ENCODE measurements at places on chromosomes 1 and 21.

DNA sequence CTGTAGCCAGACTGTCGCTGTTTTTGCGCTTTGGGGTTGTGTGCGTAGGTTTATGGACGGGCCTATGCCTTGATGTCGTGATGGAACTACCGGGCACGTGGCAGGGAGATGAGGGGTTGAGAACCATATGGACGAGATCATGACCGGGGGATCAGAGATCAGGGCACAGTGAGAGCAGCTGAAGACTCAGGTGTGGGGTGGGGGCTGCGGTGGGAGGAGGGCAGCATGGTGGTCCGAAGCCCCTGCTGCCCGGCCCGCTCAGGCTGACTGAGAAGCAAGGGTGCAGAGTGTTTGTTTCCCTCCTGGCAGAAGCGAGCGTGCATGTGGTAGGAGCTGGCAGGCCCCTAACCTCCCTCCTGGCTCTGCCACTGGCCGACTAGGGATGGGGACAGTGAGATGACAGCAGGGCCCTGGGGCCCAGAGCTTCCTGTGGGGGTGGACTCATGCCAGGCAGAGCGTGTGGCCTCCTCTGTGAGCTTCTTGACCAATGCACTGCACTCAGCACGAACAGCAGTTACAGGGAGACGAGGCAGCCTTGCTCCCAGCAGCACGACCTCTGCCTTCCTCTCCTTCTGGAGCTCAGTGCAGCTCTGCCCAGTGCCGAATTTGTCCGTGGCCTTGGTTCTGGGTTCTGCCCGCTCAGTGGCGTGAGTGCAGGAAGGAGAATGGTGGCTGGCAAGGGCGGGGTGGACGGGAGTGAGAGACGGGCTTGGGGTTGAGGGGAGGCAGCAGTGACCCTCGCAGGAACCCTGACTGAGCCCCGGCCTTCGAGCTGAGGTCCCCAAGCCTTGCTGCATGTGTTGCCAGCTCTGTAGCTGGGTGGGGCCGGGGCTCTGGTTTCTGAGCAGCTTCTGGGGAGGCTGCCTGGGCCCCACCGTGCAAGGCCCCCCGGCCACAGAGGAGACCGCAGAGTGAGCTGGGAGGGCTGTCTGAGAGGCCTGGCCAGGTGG lies 22.2 kb upstream of the LRRC3 start:
- DNase-seq: no peak

GRCh38 chr1:30635391-30635975 lies 87.9 kb downstream of the MATN1 start:
- DNase-seq: no peak

DNA sequence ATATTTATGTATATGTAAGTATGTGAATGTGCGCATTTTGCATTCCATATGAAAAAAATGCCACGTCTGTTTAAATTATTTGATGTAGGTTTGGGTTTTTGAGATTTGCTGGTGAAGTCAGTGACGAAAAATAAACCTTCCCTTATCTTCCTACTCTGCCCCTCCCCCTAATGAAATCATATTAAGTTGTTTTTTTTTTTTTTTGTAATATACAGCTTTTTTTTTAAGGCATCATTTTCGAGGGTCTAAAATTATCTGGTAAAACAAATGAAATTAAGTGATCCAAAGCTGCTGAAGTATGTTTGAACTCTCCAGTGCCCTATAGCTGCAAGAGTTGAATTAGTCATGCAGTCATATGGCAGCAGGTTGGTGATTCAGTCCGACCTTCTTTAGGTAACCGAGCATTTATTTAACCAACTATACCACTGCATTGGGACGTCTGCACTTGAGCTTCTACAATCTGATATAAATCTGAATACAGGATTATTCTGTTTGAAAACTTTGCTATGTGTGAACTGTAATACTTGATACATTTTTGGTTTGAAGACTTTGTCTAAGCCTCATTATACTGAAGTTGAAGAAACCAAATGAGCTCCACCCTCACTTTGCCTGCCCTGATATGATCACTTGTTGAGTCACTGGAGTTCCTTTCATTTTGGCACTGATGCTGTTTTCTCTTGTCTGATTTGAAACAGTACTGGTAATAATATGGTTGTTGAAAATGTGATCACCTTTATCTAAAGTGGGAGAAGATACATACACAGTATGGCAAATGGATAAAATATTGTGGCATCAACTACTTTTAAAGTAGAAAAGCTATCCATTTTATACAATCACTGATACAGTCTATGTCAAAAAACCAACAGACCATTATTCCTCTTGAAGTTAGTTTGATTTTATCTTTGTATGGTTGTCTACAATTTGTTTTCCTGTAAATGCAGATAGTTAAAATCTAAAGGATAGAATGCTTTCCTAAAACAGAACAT lies 11.7 kb downstream of the PDIK1L start:
- peak; percentile 91 for DNase-seq

GRCh38 chr1:160546942-160547341 lies 23.9 kb upstream of the SLAMF6 start:
- DNase-seq: peak; percentile 28

GRCh38 chr21:38913893-38914527 lies 108.3 kb downstream of the ETS2 start:
- no peak for DNase-seq

- no peak for DNase-seq
Observed at GRCh38 chr1:5990913-5991312, 1.3 kb downstream of the NPHP4 start.

DNA sequence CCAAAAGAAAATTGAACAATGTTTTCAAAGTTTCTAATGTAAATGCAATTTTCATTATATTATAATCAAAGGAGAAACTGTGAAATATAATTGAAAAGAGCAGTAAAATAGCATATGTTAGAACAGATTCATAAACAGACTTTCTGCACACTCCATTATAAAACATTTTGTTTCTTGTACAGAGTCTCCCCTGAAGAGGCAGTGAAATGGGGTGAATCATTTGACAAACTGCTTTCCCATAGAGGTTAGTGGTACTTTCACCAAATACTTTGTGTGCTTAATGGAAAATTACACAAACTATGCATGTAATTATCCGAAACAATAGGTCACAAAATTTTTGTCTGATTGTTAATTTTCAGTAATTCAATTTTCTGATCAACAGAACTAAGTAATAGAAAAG lies 1.9 kb downstream of the RGS18 start:
- peak; percentile 58 for DNase-seq

- no peak for DNase-seq
Observed at GRCh38 chr21:43578677-43579303, 80.5 kb downstream of the HSF2BP start.

- DNase-seq: no peak
Observed at GRCh38 chr1:87450136-87450535, 121.5 kb downstream of the LMO4 start.

- DNase-seq: no peak
Observed at GRCh38 chr1:7553042-7553690, 217.9 kb upstream of the VAMP3 start.

All from OCI-M1 (cell line).